ENCODE measurements at places on chromosomes 6 and 20.

DNA sequence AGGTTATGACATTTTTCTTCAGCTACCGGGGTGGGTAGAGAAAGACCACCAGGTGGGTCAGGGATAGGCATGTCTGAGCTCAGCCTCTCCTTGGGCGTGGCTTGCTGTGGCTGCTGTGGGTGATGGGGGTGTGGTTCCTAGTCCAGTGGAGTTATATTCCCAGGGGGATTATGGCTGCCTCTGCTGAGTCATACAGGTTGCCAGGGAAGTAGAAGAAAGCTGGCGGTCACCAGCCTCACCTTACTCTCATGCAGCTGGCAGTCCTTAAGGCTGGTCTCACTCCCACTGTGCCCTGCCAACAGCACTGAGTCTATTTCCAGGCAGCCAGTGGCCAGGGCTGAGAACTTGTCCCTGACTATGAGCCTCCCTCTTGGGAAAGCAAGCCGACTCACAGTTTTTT, 130.0 kb downstream of the SCP2D1 start:
- no peak for DNase-seq

DNA sequence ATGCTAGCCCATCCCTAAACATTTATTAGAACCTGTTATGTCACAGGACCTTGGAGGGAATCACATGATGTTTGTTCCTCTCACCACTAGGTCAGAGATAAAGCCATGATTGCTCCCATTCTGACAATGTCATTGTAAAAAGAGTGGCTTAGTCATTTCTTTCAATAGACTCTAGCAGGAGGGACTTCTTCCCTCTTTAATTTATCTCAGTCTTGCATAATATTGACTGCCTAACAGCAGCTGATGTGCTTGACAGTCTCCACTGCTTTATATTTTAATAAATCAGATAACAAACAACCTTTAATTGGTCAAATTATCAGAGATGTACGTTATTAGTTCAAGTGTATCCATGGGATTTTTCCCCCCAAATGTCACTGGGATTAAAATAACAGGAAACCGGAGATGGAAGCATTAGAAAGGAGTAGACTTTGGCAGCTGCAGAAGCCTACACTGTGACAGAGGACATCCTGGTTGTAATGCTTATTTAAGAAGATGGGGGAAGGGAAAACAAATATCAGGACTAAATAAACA, 39.6 kb downstream of the LAMA4 start:
- no peak for DNase-seq

DNA sequence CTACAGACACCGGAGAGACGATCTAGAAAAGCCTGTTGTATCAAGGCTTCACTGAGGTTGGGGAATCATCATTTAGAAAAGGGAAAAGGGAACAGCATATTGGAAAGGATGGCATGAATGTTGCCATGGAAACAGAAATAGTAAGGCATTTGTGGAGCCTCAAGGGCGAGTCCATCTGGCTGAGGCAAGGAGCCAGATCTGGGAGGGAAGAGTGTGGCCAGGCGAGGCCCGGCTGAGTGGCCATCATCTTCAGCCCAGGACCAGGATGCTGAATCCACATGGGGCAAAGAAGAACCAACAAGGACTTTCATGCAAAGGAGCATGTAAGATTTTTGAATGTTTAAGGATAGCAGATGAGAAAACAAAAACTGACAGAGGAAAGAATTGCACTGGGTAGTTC, 85.8 kb downstream of the MAP3K5 start:
- no peak for DNase-seq

- no peak for DNase-seq
Observed at GRCh38 chr6:158647501-158647900, 2.4 kb upstream of the SYTL3 start.

DNA sequence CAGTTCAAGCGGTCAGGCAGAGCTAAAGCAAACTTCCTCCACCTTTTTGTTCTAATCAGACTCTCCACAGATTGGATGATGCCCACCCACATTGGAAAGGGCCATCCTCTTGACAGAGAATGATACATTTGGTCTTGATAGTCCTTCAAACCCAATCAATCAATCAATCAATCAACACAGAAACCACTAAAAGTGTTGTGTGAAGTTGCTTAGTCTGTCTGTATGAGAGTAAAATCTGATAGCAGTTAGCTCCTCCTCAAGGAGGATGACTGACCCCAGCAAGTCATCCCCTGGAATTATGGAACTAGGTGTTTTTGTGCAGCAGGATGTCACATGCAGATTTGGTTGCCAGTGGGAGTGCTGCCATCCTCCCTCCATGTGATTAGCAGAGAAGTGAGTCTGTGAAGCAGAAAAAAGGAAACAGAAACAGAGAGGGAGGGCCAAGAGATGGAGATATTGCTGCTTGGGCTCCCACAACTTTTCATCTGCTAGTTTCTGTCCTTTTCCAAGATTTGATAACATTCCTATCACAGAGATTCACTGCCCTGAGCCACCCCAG, 32.0 kb upstream of the SSTR4 start:
- DNase-seq, result no peak

DNA sequence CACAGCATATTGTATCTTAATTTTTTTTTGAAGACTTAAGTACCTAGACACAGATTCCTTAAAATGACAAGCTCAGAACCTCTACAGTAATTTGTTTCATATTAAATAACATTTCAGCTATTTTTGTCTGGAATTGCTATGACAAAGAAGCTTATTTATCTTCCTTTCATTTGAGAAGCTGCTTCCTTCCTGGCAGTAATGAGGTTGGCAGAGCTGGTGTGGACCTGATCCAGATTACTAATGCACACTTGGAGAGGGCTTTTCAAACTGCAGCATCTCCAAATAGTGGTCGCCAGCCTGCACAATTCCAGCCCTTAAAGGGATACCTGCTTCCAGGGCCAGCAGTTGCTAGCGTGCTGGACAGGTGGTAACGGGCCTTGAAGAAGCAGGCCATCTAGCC, 12.1 kb downstream of the PTCHD4 start:
- no peak for DNase-seq

Measured in stimulated activated CD4-positive, alpha-beta T cell treated with anti-CD3 and anti-CD28 coated beads, Interleukin-2, amount 100 ng/mL, for 24 hours (primary cell).